ENCODE measurements at places on chromosomes 2 and 18. TPM values are rescaled to one million over a fixed set of nuclear protein-coding genes. Genes with fewer than 3 reads are reported as not detected.
A peak's percentile ranks its signal among the peaks of the same experiment; 100 is the strongest.

EVX2 gene
- not detected for total RNA-seq

GPR45 gene
- not detected for total RNA-seq

GRCh38 chr2:208982831-208983230, 441.0 kb upstream of the MAP2 start:
- H3K27ac ChIP-seq = no peak overlapping the region
- peak; percentile 6 for DNase-seq
- H3K4me3 ChIP-seq = no peak overlapping the region
- no peaks in the 10 kb centered on the region for H3K27me3 ChIP-seq
- no peaks in the 10 kb centered on the region for H3K36me3 ChIP-seq

GRCh38 chr18:75362435-75362834, 65.1 kb downstream of the SMIM21 start:
- no peaks in the 10 kb centered on the region for H3K4me1 ChIP-seq
- no peak overlapping the region for H3K4me3 ChIP-seq
- DNase-seq = no peak
- peaks cover 11% of the 10 kb centered on the region for H3K27me3 ChIP-seq
- H3K27ac ChIP-seq = no peak overlapping the region

- peak; percentile 60 for DNase-seq
- peaks cover 19% of the 10 kb centered on the region for H3K4me1 ChIP-seq
- H3K4me3 ChIP-seq = no peak overlapping the region
- peaks cover 10% of the 10 kb centered on the region for H3K27me3 ChIP-seq
- no peaks in the 10 kb centered on the region for H3K36me3 ChIP-seq
These were observed 66.7 kb downstream of the EDAR start for GRCh38 chr2:108922141-108922915.

- H3K4me3 ChIP-seq = no peak overlapping the region
- H3K27me3 ChIP-seq = no peaks in the 10 kb centered on the region
- H3K36me3 ChIP-seq = no peaks in the 10 kb centered on the region
- no peaks in the 10 kb centered on the region for H3K4me1 ChIP-seq
- DNase-seq = peak; percentile 35
These were observed 81.0 kb downstream of the GPR39 start for GRCh38 chr2:132497591-132497990.

All from MCF 10A (cell line).